ENCODE measurements at places on chromosomes 5 and 9. TPM values are rescaled to one million over a fixed set of nuclear protein-coding genes. Genes with fewer than 3 reads are reported as not detected.

The ZBED3 gene
- 6.1 TPM for total RNA-seq

The OTP gene
- total RNA-seq = not detected

The TUBB4B gene
- 128 TPM for total RNA-seq

The FREM1 gene
- total RNA-seq = under 0.01 TPM

The SLC4A9 gene
- not detected for total RNA-seq

The NSUN2 gene
- 80.0 TPM for total RNA-seq

The INSL4 gene
- not detected for total RNA-seq
